Stimulated activated CD8-positive, alpha-beta memory T cell treated with anti-CD3 and anti-CD28 coated beads, Interleukin-4, amount 100 ng/mL, for 4 hours (primary cell): ENCODE measurements at places on chromosomes 16 and 17.
A peak's percentile ranks its signal among the peaks of the same experiment; 100 is the strongest.

GRCh38 chr16:4894276-4895150 lies 42.4 kb downstream of the PPL start:
- no peak for DNase-seq

- DNase-seq = peak; percentile 58
Measured at GRCh38 chr16:66947302-66948065, 12.2 kb downstream of the CES2 start.

DNA sequence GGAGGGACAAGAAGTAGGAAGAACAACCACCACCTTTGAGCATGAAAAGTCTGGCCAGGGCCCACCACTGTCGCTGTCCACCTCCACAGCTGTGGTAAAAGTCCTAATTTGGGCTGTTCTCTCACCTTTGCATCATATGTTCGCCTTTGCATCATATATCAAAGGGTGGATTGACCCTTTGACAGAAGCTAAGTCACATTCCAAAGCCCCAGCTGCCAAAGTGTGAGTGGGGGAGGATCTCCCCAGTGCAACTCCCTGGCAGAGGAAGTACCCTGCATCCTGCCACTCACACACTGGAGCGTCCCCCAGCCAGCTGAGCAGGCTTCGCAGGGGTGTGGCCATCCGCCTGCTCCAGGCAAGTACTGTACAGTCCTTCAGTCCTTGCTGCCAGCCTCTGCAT lies 12.7 kb upstream of the SPECC1 start:
- DNase-seq = no peak

DNA sequence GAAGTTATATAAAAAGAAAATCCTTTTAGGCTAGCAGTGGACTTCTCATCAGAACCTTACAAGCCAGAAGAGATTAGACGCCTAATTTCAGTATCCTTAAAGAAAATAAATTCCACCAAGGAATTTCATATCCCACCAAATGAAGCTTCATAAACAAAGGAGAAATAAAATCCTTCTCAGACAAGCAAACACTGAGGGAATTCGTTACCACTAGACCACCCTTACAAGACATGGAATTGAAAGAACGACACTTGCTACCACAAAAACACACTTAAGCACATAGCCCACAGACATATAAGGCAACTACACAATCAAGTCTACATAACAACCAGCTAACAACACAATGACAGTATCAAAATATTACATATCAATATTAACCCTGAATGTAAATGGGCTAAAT lies 299.2 kb downstream of the TOX3 start:
- DNase-seq = no peak

DNA sequence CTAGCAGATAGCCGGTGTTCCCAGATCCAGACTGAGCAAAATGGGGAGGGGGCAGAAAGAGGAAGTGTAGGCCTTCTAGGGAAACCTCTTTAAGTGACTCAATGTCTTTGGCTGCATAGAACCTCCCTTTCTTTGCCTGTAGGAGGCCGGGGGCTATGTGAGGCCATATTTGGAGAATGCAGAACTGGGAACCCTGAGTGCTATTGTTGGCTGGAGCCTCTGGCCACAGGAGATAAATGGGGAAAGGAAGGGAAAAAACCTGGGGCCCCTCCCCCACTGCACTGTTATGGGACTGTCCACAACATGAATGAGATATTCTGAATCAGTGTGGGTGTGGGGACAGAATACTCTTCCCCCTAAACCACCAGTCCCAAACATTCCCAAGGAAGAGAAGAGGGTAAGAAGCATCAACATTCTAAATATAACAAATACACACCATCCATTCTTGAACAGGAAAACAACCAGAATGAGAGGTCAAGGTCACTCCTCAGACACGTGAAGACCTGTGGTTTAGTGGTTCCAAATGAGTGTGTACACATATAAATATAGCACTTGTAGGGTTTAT lies 2.4 kb downstream of the VPS25 start:
- no peak for DNase-seq

DNA sequence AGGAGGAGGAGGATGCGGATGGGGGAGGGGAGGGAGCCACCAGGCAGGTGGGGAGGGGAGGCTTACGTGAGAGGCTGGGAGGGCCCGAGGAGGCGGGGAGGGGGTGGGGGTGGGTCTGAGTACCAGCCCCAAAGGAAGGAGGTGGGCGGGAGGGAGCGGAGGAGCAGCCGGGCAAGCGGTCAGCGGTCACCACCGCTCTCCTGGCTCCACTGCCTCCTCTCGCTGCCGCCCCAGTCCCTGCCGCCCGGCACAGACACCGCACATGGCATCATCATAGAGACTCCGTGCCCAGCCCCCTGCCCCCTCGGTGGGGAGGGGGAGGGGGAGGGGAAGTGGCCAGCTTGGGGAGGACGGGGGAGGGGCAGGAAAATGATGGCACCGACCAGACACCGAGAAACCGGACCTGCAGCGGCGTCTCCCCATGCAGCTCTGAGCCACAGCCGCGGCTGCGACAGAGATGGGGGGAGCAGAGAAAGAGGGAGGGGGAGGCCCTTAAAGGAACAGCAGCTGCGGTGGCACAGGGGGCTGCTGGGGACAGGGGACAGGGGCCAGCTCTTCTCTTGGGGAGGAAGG lies at the start of gene TLCD3B:
TLCD3B (minus strand) TSS at position 431 of the 573 bp plus-strand sequence. CDS start 744 bp downstream, outside the sequence.
- no peak for DNase-seq

DNA sequence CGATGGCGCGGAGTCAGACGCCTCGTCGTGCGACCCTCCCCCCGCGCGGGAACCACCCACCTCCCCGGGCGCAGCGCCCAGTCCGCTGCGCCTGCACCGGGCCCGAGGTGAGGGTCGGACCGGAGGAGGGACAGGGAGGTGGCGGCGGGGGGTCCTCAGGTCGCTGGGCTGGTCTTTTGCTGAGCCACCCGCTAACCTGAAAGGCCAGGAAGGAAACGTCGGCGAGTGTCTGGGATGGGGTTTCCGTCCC lies 4.9 kb downstream of the TBX2 start:
- DNase-seq = no peak

GRCh38 chr16:57807968-57808528 lies 5.8 kb upstream of the KIFC3 start:
- peak; percentile 44 for DNase-seq

- DNase-seq = no peak
Measured at GRCh38 chr16:51137097-51137496, 14.0 kb downstream of the SALL1 start.

DNA sequence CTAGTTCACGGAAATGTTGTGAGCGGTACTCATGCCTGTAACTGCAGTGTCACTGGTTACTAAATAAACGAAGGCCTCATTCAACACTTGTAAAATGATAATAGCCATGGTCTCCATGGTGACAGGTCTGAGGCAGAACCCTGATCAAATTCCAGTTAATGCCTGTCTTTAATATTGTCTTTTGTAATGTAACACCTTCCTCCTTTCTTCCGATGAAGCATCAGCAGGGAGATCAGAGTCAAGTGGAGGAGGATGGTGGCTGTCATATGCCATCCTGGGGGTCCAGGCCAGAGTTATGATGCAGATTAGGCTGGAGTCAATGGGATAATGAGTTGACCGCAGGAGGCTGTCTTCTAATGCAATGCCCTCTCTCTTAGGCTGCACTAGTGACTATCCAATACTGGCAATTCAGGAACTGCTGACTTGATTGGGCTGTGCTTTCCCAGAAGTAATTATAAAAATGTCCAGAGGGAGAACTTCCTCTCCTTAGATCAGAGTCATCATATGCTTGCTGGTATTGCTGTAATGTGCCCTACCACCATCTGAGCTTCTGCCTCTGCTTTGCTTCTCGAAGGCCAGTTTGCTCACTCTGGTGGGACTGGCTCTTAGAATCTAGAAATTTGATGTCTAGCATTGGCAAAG lies 419.1 kb downstream of the CA10 start:
- DNase-seq = no peak

DNA sequence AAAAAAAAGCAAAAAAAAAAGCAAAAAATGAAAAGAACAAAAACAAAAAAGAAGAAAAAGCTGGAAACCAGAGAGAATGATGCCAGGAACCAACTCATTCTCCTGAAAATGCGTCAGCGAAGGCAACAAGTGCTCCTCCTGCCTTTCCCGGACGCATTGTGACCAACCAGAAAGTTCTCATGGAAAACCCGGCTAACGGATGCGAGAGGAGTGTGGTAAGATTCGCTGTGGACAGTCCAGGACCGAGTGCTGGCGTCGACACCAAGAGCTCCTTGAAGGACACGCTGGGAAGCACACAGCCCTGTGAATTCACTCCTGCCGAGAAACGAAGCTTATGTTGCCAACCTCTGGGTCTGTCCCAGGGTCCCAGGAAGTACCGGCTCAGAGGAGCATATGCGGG lies 43.4 kb downstream of the METRNL start:
- DNase-seq = no peak

DNA sequence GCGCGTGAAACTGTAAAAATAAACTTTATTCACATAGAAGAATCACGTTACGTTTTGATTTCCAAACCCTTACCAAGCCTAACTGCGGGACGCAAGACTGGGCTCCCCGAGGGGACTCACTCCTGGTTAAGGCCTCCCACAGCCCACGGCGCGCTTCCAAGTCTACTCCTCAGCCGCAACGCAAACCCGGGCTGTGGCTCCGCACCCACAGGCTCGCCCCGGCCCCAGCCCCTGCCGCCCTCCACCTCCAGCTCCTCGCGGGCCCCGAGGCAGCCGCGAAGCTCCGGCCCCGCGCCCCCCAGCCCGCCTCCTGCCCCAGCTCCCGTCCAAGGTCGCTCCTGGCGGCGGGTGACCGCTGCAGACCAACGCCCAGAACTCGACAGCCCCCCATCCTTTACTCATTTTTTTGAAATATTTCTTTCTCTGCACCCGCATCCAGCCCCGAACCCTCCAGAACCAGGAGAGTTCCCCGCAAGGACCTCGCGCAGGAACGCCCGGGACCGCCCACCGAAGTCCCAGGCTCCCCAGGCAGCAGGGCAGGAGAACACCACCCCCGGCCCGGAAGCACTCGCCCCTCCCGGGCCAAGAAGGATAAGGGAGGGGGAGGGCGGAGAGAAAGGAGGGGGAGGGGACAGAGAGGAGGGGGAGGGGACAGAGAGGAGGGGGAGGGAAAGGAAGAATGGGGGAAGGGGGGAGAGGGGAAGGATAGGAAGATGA lies 912 bp downstream of the USP22 start:
- peak; percentile 49 for DNase-seq

DNA sequence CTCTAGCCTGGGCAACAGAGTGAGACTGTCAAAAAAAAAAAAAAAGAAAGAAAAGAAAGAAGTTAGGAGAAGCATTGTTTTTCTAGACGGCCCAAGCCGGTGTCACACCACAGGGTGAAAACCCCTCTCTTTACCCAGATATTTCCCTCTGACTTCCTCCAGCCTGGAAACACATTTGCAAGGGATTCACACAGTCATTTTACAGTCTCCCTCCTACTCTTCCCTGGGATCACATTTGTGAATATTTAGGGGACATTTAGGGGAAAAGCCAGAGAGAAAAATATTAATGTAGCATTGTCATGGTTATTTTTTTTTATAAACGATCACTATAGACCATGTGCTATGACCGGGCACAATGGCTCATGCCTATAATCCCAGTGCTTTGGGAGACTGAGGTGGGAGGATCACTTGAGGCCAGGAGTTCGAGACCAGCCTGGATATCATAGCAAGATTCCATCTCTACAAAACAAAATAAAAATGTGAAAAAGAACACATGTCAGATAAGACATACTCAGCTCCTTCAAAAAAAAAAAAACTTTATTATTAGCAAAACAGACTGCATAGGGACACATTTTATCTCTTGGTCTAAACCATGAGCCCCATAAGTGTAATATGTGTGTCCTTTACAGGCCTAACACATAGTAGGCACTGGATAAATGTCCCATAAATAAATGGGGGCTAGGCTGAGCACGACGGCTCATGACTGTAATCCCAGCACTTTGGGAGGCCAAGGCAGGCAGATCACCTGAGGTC lies 10.9 kb upstream of the SDR42E2 start:
- DNase-seq = no peak
